ENCODE measurements at places on chromosomes 6 and 20. TPM values are rescaled to one million over a fixed set of nuclear protein-coding genes. Genes with fewer than 3 reads are reported as not detected.

GRCh38 chr6:166296035-166296883, 11.9 kb downstream of the PRR18 start:
- no peak for DNase-seq

- DNase-seq, result no peak
Observed at GRCh38 chr6:74689601-74690000, 516.3 kb downstream of the COL12A1 start.

- DNase-seq, result no peak
Observed at GRCh38 chr6:141726248-141726647, 406.5 kb upstream of the GJE1 start.

TTLL9 gene
- 0.29 TPM for total RNA-seq

DNA sequence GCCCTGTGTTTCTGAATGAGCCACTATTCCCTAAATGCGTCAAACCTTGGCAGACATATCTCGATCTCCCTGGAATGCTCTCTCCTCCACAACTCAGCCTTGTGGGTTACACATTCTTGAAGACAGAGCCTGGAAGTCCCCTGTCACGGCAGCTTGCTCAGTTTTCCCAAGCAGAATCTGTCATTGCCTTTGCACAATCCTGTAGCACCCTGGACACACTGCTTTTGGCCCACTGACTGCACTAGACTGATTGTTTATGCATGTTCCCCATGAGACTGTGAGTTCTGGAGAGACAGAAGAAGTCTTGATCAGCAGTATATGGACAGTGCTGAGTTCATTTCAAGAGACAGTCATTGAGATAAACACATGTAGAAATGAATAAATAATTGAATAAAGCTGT, 406.7 kb downstream of the CD83 start:
- DNase-seq, result no peak

DNA sequence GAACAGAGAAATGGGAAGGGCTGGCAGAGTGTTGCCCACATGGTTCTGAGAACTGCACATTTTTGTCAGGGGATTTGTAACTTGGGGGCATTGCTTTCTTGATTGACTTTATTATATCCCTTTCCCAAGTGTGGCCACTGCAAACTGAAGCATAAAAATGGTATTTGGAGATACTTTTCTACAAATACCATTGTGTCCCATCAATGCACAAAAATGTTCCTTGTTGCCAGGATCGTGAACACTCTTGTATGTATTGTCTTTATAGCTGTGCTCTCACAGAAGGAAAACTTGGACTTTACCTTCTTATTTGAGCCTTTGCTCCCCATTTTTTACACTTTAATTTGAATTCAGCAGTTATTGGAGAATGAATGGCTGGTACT, 57.1 kb upstream of the C20orf144 start:
- DNase-seq, result no peak

EYS gene
- total RNA-seq, result not detected

All from glomerular endothelial cell (primary cell).